ENCODE measurements at places on chromosomes 5 and 9.

- no peak for DNase-seq
Observed at GRCh38 chr5:115624994-115625393, 842 bp downstream of the TMED7 start.

GRCh38 chr5:61496446-61496845 lies 164.4 kb downstream of the ZSWIM6 start:
- no peak for DNase-seq

DNA sequence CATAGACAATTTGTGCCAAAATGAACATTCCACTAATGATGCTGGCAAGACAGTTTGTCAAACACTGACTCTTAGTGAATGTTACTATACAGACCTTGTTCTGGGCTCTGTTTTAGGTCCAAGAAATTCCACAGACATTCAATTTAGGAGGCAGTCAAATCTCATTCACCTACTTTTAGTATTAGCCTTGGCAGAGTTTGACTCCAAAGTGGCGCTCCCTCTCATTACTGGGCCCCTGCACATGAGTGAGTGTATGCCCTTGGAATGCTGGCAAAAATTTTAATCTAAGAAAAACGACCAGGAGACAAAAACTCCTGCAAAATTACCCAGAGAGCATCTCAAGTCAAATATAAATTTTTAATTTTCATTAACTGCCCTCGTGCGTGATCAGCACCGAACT lies 94.9 kb upstream of the SLC27A6 start:
- no peak for DNase-seq

DNA sequence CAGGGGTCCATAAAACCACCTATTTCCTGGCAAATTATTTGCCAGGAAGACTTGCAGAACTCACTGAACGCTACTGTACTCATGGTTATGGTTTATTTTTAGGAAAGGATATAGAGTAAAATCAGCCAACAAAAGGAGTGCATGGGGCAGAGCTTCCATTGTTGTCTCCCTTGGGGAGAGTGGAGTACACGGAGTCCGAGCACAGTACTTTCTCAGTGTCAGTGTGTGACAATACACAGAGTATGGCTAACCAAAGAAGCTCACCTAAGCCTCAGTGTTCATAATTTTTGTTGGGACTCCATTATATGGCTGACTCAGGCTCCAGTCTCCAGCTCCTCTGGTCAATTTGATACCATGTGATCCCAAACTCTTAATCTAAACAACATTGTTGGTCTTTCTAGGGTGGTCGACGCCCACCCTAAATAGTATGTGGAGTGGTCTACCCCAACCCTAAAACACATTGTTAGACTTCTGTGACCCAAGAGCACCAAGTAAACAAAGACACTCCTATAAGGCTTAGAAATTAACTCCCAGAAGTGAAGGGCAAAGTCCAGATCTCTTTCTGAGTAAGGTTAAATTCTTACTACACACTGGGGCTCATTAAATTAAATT lies 74.9 kb downstream of the SLC44A1 start:
- DNase-seq, result peak; percentile 43

- peak; percentile 17 for DNase-seq
Observed at GRCh38 chr5:31194468-31194813, 955 bp downstream of the CDH6 start.
